Stimulated activated CD4-positive, alpha-beta T cell treated with anti-CD3 and anti-CD28 coated beads, Interleukin-1b, Interleukin-23, amount 100 ng/mL, for 4 hours (primary cell): ENCODE measurements at places on chromosomes 13 and 19.
A peak's percentile ranks its signal among the peaks of the same experiment; 100 is the strongest.

- no peak for DNase-seq
Observed at GRCh38 chr13:100208626-100209025, 119.7 kb downstream of the PCCA start.

DNA sequence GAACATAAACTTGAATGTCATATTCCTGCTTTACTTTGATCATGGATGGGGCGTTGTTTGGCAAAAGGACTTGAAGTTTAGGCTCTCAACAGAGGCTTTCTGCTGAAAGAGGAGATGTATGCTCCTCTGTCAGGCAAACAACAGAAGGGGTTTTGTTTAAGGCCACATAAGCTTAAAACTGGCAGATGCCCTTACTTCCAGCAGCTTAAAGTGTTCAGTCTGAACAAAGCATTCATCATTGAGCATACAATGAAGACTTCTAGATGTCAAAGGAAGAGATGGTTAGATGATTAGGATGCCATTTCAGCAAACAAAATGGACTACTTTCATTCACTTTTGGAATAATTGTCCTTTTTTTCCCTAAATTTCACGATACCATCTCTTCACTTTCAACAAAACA, 484.5 kb downstream of the SLITRK6 start:
- no peak for DNase-seq

DNA sequence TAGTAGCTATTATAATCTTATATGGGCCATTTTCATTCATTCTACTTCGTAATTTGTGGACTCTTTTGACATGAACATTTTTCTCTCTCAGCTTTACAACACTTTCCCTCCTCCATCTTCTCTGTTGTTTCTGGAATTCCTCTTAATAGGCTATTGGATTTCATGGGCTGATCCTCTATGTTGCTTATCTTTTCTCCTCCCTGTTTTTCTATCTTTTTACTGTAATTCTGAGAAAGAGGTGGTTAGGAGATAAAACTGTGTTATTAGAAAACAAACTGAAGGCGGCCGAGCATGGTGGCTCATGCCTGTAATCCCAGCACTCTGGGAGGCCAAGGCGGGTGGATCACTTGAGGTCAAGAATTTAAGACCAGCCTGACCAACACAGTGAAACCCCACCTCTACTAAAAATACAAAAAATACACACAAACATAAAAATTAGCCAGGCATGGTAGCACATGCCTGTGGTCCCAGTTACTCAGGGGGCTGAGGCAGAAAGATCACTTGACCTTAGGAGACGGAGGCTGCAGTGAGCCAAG, 188.1 kb downstream of the UGGT2 start:
- no peak for DNase-seq

- DNase-seq, result no peak
Observed at GRCh38 chr13:50509771-50510441, 333.6 kb downstream of the DLEU7 start.

DNA sequence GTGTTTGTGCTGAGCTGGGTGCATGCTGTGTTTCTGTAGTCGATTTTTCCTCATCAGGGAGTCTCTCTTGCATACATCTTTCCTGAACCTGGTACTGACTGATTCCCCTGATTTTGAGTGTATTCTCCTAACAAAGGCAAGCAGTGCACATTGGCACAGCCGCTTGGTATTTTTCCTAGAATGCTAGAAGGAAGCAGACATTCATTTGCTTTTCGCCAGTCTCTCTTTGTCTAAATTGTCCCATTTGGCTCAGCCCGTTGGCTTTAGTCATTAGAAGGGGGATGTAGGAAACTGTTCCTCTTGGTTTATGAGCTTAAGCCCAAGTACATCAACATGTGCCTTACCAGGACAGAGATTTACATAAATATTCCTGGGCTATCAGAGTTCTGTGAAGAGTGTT, 266.1 kb upstream of the TMTC4 start:
- DNase-seq, result no peak

- DNase-seq, result no peak
Observed at GRCh38 chr13:106029676-106030290, 505.7 kb downstream of the EFNB2 start.

GRCh38 chr13:30421093-30422053, 920 bp upstream of the UBE2L5 start:
- peak; percentile 19 for DNase-seq

DNA sequence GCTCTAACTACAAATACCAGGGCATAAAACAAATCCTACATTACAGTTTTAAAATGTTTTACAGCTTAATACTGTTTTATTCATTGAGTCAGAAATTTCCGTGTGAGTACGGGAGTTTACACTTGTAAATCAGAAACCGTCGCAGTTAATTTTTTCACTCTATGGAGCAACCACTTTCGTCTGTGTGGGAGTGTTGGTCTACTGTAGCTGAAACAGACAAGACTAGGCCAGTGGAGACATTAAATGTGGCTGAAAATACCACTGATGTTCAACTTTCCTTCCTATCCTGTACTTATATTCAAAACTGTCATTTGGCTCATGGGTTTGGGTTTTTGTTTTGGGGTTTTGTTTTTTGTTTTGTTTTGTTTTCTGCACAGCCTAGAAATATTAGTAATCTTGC, 268.7 kb downstream of the DCT start:
- DNase-seq, result no peak

DNA sequence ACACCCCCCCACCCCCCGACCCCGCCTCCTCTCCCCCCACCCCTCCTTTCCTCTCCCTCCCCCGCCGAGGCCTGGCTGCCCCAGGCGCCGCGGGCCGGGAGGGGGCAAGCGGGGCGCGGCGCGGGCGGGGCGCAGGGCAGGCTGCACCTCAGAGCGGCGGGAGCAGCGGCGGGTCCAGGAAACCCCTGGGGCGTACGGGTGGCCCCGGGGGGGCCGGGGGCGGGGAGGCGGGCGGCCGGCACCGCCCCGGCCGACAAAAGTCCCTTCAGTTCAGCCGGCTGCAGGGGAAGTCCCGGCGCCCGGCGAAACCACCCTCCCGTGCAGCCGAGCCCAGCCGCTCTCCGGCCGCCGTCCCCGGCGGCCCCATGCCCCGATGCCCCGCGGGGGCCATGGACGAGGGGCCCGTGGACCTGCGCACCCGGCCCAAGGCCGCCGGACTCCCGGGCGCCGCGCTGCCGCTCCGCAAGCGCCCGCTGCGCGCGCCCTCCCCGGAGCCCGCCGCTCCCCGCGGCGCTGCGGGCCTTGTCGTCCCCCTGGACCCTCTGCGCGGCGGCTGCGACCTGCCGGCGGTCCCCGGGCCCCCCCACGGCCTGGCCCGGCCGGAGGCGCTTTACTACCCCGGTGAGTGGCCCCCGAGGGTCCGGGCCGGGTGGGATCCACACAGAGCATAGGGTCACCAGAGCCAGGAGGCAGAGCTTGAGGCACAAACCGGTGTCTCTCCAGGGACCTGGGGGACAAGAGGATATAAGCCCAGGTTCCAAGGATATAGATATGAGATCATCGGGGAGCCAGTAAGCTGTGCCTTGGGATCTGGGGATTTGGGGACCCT, at the start of gene BCL3:
Gene BCL3, plus strand, starts transcription at position 283 of the 829 bp plus-strand sequence. Its CDS starts 83 bp downstream, at position 366.
- peak; percentile 47 for DNase-seq

DNA sequence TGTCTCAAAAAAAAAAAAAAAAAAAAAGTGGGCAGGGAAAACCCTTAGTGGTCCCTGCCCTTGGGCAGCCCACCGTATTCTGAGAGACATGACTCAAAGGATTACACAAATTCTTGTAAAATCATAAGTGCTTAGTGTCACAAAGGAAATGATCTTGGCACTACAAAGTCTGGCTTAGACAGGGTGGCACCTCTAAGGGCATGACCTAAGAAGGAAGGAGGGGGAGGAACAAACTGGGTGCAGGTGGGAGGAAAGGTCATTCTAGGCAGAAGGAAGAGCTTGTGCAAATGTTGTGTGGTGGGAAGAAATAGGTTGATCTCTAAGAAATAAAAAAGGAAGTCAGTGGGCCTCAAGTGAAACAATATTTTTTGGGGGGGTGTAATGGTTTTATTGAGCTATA, 10.4 kb downstream of the PNPLA6 start:
- DNase-seq, result no peak

- no peak for DNase-seq
Observed at GRCh38 chr13:74770361-74770760, 636.2 kb upstream of the KLF12 start.

GRCh38 chr19:14450168-14450874, 17.2 kb downstream of the PKN1 start:
- DNase-seq, result peak; percentile 52

GRCh38 chr19:37467608-37468090, 405 bp upstream of the ZNF569 start:
- DNase-seq, result no peak

DNA sequence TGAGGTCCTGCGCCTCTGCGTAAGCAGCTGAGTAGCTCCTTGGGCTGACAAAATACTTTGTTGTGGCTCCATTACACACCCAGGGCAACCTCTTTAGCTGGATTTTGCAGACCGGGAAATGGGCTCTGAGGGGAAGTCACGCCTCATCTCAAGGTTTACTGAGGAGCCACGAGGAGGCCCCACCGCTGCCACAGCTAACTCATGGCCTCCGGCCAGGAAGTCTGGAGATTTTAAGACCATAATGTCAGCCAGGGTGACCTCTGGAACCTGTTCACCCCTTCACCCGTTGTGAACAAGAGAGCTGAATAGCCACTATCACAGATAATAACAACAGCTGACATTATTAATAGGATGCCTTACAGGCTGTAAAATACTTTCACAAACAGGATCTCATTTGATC, 351.3 kb upstream of the TMTC4 start:
- DNase-seq, result no peak

DNA sequence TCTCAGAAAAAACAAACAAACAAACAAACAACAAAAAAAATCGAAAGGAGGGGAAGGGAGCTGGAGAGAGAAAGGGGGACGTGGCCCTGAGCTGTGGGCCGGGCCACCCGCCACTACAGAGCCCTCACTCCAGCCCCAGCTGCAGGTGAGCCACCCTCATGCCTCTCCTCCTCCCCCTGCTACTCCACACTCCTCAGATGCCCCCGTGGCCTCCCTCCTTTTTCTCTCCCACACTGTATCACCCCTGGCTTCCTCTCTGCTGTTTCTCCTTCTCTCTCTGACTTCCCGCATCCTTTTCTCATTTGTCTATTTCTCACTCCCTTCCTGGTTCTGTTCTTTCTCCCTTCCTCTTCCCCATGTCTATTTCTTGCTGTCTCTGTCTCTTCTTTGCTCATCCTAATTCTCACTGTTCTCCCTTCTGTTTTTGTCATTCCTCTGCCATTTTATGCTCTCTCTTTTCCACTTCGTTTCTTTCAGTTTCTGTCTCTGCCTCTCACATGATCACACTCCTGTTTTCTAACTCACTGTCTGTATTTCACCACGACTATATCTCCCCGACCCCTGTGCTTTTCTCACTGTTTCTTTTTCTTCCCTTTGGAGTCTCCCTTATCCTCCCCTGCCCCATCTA, 2.7 kb downstream of the KLK2 start:
- no peak for DNase-seq

DNA sequence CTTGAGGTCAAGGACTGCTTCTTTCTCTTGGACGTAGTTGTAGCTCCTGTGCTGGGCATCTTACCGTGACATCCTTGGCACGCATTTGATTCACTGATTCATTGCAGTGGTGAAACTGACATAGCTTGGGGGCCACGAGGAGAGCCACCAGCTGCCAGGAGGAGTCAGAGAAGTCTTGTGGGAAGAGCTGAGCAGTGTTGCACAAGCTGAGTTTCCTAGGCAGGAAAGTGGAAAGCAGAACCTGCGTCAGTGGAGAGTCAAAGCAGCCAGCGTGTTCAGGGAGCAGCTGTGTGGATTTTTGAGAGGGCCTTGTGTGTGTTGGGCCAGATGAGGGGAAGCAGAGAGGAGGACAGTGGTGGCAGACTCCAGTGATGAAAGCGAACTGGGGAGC, 5.3 kb upstream of the GPR183 start:
- DNase-seq, result no peak

GRCh38 chr13:52862358-52863206, 14.1 kb upstream of the PCDH8 start:
- DNase-seq, result no peak

DNA sequence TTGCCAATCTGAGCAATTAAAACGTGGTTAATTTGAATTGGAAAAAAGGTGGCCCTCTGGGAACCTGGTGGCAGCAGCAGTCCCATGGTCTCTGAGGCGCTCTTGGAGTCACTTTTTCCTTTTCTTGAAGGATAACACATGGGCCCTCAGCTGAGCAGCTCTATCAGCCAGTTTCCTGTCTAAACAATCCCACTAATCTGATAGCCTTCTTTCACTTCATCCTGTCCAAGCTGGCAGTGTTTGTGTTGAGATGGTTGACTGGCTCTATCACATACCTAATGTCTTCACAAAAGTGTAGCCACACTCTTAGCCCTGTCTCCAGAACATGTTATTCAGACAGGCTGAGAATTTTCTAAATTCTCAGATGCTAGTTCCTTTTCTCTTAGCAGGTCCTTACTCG, 10.7 kb downstream of the MZT1 start:
- DNase-seq, result no peak

GRCh38 chr19:55716531-55716930, 21.7 kb downstream of the NLRP9 start:
- no peak for DNase-seq

GRCh38 chr13:32257649-32258048, 57.5 kb downstream of the ZAR1L start:
- no peak for DNase-seq

- DNase-seq, result no peak
Observed at GRCh38 chr19:19782783-19783182, 38.8 kb downstream of the ZNF506 start.

DNA sequence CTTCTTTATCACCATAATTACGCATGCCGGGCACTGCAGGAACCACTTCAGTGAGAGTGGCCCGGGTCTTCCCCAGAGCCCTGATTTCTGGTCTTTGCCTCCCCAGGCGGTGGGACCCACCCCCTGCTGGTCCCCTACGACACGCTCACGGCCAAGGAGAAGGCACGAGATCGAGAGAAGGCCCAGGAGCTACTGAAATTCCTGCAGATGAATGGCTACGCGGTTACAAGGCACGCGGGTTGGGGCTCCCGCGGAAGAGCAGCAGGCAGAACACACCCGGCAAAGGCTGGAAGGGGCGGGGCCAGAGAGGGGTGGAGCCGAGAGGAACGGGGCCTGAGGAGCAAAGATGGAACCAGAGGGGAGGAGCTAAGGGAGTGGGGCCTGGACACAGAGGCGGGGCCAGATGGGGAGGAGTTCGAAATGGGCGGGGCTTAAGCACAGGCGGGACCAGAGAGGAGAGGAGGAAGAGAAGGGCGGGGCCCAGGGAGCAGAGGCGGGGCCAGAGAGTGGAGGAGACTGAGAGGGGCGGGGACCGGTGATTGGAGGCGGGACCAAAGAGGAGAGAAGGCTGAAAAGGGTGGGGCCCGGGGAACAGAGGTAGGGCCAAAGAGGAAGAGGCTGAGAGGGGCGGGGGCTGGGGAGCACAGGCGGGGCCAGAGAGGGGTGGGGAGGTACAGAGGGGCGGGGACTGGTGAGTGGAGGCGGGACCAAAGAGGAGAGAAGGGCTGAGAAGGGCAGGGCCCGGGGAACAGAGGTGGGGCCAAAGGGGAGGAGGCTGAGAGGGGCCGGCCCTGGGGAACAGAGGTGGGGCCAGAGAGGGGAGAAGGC, 73.4 kb downstream of the RYR1 start:
- peak; percentile 83 for DNase-seq

DNA sequence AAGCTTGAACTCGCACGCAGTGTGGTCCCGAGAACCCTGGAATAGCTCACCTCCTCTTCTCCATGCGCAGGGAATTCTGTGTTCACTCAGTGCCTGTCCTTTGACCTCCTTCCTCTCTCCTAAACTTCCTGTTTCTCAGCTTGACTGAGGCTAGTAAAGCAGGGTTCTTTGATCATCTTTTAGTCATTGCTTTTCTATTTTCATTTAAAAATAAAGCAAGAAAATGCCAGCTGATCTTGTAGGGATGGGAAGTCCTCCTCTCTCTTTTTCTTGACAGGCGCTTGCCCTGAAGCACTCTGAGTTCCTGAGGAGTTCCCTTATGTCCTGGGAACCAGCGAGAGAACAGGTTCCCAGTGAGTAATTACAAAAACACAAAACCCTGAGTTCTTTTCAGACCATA, 62.8 kb downstream of the ARHGEF7 start:
- DNase-seq, result no peak

GRCh38 chr13:20902438-20903163, at the start of gene XPO4:
XPO4 (minus strand) TSS chr13:20902746; CDS start chr13:20902738, 8 bp downstream.
- DNase-seq, result peak; percentile 63
